ENCODE measurements at places on chromosomes 7 and 10. TPM values are rescaled to one million over a fixed set of nuclear protein-coding genes. Genes with fewer than 3 reads are reported as not detected.

The FFAR4 gene
- total RNA-seq: not detected

The PAPOLB gene
- total RNA-seq: under 0.01 TPM

The OGDHL gene
- total RNA-seq: 0.40 TPM

The RHEB gene
- total RNA-seq: 57.3 TPM

The NYAP1 gene
- total RNA-seq: 0.33 TPM

The NPSR1 gene
- not detected for total RNA-seq

The FRMD4A gene
- total RNA-seq: 16.9 TPM

The AGBL3 gene
- total RNA-seq: 1.2 TPM

Data from mammary epithelial cell (primary cell).